ENCODE measurements at places on chromosomes 12 and 14.

DNA sequence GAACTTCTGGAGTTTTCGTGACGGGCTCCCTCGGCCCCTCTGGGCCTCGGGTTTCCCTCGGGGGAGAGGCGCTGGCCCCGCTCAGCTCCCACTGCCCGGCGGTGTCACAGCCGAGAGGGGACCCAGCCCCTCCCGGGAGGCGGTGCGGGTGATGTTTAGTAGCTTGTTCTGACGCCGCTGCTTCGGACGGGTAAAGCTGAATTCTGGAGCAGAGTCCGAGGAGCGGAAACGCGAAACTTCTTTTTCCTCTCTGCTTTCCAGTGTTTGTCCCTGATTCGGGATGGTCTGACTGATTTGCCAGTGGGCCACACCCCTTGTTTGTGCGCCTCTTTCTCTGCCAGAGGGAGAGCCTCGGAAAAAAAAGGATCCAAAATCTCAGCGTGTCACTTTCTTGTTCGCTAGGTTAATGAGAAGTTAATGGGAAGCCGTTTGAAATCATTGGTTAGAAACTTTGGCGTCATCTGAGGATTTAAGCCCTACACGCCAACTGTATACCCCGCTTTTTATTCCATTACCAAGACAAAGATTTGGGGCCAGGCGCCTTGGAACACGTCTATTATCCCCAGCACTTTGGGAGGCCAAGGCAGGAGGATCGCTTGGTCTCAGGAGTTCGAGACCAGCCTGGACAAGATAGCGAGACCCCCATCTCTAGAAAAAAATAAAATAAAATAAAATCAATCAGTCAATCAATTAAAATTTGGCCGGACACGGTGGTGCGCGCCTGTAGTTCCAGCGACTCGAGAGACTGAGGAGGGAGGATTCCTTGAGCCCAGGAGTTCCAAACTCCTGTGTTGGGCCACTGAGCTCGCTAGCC, 756 bp downstream of the TULP3 start:
- peak; percentile 79 for DNase-seq

DNA sequence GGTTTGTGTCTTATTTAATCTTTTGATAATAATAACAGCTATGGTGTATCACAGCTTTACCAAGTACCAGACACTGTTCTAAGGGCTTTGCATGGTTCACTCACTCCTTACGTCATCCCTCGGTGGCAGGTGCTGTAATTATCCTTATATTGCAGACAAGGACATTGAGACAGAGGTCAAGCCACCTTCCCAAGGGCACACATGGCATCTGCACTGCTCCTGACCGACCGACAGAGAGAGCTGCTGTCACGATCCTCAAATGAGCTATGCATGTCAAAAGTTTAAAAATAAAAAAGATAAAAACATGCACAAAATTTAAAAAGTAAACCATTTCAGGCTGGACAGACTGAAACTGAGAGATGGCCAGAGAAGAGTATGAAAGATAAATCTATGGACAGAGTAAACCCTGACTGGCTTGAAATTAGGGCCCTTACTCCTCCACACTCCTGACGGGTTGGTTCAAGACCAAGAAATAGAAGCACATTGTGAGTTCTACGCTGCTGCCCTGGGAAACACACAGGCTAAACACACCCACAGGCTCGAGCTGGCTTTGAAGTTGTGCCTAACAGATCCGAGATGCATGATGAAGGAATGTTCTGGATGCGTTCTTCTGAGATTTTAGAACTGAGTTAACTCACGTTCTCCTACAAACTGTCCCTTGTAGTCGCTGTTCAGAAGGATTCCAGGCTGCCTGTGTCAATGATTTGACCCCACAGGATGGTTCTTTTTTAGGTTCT, 268.7 kb downstream of the ZFP36L1 start:
- no peak for DNase-seq

GRCh38 chr12:68648179-68648578, 37.5 kb downstream of the RAP1B start:
- no peak for DNase-seq

GRCh38 chr12:68446901-68447796, 115.0 kb upstream of the MDM1 start:
- no peak for DNase-seq

DNA sequence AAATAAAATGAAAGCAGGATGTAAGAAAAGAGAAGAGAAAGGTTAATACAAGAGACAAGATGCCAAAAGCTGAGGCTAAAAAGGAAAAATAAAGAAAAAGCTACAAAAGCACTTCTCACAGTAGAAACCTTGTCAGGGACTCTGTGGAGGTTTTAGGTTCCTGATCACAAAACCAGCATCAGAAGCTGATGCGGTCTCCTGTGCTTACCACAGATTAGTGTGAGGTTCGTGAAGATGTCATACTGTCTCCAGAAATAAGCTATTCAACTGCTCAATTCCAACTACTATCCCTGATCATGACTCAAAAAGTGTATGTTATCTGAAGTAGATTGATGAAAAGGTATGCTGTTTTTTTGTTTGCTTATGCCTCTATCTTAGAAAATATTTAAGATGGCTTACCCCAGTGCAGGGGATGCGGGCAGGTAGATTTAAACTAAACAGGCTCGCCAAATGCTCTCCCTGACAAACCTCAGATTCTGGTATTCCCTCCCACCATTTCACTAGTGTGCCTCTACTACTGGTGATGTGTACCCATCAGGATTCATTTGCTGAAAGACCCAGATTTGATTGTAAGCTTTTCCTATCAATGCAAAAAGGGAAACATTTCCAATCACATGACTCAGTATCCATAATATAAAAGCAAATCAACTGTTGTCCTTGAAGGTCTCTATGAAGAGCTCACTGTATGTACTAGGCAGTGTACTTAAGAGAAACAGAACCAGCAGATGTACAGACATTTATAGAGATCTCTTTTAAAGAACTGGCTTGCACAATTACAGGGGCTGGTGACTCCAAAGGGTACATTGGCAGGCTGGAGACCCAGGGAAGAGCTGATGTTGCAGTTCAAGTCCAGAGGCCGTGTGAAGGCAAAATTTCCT, 169.5 kb upstream of the FOXN3 start:
- no peak for DNase-seq

DNA sequence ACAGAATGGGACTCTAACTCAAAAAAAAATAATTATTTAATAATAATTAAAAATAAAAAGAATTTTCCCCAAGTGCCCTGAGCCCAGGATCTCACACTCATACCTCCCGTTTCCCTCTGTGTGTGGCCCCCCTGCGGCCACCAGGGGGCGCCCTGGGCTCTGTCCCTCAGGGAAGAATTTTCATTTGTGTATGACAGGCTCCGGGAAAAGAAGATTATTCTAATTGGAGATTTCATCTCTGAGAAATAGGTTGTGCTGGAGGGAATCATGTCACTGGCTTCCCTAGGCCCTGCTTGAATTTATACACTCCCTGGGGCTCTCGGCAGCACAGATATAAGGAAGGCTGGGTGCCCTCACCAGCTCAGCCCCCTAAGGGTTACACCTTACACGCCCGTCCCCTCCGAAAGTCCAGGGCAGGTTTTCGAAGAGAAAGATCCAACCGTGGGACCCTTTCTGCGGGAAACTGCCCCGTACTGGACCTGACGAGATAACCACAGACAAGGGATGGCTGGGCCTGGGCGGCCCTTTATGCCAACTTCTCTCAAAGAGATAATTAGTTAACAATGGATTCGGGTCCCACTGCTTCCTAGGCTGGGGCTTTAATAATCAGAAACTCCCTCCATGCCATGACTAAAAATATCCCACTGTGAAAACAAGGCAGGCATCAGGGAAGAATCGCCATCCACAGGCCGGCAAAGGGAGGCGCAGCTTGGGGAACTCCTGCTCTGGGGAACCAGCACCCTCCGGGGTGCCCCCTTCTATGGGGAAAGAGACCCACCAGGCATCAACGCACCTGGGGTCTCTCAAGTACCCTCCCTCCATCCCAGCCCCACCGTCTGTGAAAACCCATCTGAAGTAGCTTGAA, 80.7 kb downstream of the KDM2B start:
- DNase-seq = peak; percentile 80

Measured in ACHN (cell line).